ENCODE measurements at places on chromosomes 1 and 21.

- DNase-seq, result no peak
Observed at GRCh38 chr1:183226361-183226760, 40.3 kb downstream of the LAMC2 start.

DNA sequence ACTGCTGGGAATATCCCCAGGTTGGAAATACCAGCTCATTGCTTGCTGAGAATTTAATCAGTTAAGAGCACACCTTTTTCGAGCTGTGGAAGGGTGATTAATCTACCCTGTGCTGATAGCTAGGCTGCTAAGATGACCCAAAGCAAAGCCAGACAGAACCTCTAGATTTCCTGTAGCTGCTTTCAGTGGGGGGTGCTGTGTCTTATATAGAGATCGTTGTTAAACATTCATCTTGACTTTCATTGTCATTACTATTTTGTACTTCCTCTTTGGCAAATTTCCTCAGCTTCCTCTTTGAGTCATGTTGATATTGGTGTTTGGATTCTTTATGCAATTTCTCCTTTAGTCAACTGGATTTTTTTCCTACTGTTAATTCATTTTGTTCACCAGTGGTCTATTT, 155.3 kb downstream of the DISC1 start:
- DNase-seq, result no peak

GRCh38 chr1:14332158-14332557, 266.3 kb upstream of the KAZN start:
- no peak for DNase-seq

- DNase-seq, result no peak
Observed at GRCh38 chr1:14039582-14040430, 339.8 kb downstream of the PRDM2 start.

- peak; percentile 94 for DNase-seq
Observed at GRCh38 chr1:94926915-94927404, at the start of gene CNN3. Gene CNN3, minus strand, starts transcription at chr1:94927110. Its CDS starts 216 bp downstream, at chr1:94926894.

GRCh38 chr1:1853593-1854257, 37.2 kb downstream of the GNB1 start:
- DNase-seq, result no peak

- no peak for DNase-seq
Observed at GRCh38 chr1:202058001-202058908, 47.9 kb downstream of the ELF3 start.

DNA sequence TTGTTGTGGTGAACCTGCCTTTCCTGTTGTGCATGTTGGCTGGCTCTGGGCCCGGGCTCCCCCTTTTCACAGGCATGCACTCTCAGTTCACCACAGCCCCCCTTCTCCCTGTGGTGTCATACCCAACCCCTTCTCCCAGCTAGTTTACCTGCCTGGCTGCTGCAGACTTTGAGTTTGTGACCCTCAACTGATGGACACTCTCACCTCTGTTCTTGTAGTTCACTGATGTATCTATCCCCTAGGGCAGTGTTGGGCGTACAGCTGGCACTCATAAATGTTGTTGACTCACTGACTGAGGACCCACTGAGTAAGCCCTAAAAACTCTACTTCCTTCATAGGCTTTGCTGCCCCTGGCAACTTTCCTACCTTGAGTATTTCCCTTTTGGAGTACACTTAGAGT, 54.9 kb downstream of the WDR64 start:
- no peak for DNase-seq

DNA sequence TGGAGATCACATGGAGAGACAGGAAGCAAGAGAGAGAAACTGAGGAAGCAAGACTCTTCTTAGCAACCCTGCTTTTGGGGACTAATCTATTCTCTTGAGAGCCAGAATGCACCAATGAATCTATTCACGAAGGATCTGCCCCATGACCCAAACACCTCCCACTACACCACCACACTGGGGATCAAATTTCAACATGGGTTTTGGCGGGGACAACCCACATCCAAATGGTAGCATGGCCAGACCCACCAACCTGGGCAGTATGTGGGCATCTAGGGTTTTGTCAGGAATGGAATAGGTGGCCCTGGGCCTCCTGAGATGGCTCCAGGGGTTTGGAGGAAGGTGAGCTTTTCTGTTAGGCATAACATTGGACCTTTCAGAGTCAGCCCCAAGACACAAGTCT, 33.7 kb downstream of the NENF start:
- DNase-seq, result no peak

DNA sequence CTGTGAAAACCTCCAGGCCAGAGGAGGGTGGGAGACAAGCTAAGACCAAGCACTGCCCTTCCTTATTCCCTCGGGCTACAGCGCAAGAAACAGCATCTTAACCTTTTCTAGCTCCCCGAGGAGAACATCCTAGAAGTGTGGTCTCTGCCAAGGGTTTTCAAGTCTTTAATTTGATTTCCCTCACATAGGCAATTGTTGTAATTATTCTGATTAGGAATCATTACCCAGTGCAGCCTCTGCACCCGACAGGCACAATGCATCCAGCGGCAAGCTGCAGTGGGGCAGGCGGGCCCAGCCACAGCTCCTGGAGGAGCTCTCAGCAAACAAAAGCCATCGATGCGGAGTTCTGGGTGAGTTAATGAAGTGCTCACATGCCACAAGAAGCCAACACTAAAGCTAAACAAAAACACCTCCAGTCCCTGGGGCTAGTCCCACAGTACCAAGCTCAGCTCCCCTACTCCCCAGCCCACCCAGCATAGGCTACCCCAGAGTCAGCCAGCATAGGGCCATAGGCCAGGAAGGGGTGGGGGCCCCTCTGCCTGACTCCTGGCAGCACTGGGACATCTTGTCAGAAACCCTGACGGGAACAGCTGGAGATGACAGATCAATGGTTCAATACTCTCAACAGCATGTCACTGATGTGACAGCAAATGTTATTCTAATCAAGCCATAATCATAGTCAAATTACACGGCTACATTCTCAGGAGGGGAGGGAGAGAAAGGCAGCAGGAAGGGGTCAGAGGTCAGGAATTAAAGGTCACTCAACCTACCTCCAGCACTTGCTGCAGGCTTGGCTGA, 42.5 kb downstream of the ERI3 start:
- DNase-seq, result no peak

DNA sequence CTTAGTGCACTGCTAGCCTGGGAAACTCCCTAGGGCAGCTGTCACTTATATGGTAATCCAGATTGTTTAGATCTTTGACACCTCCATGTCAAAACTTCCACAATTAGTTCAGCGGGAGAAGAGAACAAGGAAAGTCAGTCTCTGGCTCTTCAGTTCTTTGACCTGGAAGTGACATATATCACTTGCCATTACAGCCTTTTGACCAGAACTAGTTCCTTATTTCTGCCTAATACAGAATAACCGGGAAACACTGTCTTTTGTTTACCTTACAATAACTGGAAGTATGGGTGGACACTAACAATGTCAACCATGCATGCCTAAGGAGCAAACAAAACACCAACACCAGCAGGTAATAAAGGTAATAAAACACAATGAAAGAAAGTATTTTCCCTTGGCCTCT, 68.3 kb downstream of the C4BPA start:
- no peak for DNase-seq

- no peak for DNase-seq
Observed at GRCh38 chr1:22107126-22107525, 35.8 kb downstream of the WNT4 start.

GRCh38 chr1:204545881-204546280, 29.7 kb downstream of the MDM4 start:
- DNase-seq, result no peak

DNA sequence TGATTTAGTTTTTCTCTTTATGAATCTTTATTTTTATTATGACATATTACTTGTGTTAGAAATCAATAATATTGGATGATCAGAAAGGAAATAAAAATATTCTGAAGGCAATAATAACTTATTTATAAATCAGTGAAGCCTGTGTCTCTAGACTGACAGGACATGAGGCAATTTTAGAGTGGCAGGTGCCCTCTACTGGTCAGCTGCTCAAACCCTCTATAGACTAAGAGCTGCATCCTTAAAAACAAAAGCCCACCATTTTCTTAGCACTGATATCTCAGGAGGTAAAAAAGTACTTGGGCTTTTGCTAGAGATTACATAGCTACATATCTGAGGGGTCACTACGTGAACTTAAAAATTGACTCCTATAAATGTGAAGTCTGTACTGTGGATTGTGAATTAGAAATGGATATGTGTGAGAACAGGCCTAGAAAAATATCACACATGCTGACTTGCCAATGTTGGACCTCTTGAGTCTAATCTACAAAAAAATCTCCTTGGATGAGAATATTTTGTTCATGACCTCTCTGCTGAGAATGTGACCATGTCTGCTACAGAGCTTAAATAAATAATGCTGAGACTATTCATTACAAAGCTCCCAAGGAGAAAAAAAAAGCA, 597.9 kb upstream of the ADAMTS5 start:
- peak; percentile 54 for DNase-seq

GRCh38 chr21:27421654-27422053, 454.8 kb upstream of the ADAMTS5 start:
- DNase-seq, result no peak

DNA sequence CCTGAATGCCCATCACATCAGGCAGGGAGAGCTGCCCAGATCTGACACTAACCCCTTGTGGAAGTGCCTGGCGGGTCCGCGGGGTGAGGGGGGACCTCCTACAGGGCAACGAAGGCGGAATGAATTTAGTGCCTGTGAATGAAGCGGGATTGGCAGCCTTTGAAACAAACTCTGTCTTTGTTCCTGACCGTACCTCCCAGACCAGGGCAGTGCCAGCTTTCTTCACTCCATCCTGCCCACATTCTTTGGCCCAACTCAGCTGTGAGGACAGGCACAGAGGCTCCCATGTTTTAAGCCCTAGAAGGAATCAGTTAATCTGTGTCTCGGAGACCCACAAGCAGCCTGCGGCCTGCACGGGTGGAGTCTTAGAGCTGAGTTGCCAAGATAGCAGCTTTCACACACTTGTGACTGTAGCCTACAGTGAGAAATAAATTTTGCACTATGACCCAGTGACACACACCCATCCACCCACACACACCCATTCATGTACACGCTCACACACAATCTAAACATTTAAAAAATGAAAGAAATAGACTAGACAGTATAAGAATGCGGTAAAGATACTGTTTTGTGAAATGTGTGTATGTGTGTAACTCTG, 60.1 kb upstream of the USP24 start:
- no peak for DNase-seq

GRCh38 chr1:94072840-94073522, 48.0 kb downstream of the ABCA4 start:
- no peak for DNase-seq

GRCh38 chr1:211541720-211542477, 37.1 kb downstream of the SLC30A1 start:
- no peak for DNase-seq

DNA sequence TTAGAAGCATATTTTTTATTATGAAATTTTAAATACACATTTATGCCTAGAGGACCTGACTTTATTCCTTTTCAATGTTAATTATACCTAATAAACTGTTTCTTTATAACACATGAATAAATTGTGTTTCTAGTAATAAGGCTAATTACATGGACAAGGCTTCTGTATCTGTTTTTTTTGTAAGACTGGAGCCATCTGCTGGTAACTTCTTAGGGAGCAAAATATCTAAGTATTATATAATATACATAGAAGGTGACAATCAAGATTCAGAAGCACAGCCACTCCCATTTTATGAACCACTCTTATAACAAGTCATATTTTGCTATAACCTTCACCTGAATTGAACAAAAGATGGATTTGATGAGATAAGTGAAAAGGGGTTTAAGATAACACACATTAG, 84.2 kb downstream of the LBR start:
- no peak for DNase-seq

DNA sequence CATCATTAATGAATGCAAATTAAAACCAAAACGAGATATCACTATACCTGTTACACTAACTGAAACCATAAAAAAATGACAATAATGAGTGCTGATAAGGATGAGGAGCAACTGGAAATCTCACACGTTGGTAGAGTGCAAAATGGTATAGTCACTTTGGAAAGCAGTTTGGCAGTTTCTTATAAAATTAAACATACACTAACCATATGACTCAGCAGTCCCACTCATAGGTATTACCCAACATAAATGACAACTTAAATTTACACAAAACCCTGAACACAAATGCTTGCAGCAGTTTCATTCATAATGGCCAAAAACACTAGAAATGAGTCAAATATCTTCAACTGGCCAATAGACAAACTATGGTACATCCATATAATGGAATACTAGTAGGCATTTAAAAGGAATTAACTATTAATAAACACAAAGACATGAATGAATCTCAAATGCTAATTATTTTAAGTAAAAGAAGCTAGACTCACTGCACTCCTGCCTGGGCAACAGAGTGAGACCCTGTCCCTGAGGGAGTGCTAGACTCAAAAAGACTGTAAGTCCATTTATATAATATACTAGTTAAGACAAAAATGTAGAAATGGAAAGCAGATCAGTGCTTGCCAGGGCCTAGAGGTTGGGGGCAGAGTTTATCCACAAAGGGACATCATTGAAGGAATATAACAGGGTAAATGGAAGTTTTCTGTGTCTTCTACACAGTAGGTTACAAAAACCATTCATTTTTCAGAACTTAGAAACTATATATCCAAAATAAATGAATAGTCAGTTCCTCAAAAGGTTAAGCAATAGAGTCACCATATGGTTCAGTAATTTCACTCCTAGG, 77.4 kb downstream of the EIF4G3 start:
- DNase-seq, result no peak

GRCh38 chr1:41539999-41540398, 55.5 kb upstream of the EDN2 start:
- DNase-seq, result no peak

- DNase-seq, result peak; percentile 65
Observed at GRCh38 chr1:44405798-44406736, 1.0 kb downstream of the RNF220 start.

DNA sequence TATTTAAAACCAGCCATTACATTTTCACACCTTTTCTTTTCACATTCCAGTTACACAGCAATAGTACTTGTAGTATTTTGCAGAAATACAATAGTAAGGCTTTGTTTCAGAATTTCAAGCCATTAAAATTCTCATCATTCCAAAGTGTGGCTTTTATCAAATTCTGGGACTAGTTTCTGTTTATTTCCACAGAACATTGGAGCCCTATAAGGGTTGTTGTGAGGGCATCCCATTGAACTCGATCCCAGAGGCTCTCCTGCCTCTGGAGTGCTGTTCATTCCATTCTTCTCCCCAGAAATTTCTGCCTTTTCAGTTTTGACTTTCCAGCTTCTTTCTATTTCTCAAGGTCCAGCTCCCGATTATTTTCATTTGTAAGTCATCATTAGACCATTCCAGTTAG, 645.5 kb downstream of the ADGRL2 start:
- no peak for DNase-seq

- DNase-seq, result no peak
Observed at GRCh38 chr1:5161372-5161771, 507.0 kb downstream of the AJAP1 start.

DNA sequence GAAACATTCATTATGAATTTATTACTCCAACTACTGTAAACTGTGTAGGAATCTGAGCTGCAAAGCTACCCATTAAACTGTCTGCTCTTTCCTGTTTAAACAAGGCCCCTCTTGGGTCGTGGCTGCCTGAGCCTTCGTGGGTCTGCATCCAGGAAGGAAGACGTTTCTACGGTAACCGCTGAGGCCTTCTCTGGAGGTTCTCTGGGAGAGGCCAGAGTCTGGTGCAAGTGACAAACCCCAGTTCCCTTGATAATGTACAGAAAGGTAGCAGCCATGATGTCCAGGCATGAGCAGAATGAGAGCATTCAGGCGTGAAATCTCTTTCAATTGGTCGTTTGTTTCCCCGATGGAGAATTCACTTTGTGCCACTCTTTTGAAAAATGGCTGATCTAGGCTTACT, 350.2 kb downstream of the PLPP3 start:
- DNase-seq, result no peak
